ENCODE measurements at places on chromosomes 12 and 14.
A peak's percentile ranks its signal among the peaks of the same experiment; 100 is the strongest.

DNA sequence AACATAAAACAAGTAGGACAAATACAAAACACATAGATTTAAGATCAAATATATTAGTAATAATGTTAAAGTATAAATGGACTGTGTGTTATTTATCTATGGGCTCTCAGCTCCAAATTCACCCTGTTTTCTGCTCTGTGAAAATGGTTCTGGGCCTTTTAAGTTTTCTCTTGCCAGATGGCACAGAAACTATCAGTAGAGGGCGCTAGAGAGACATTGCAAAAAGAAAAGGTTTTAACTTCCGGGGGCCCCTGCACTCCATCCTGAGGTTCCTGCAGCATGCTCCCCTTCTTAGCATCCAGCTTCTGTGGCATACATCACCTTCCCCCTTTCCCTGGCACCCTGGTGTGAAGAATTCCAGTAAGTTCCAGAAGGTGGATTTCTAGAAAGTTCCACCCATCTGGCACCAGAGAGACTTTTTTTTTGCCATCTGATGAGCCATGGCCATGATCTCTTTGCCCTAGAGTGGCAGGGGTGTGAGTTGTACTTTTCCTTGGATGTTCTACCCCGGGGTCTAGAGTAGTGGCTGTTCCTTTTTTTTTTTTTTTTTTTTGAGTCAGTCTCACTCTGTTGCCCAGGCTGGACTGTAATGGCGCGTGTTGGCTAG lies 29.3 kb downstream of the ZCRB1 start:
- peak; percentile 1 for DNase-seq

DNA sequence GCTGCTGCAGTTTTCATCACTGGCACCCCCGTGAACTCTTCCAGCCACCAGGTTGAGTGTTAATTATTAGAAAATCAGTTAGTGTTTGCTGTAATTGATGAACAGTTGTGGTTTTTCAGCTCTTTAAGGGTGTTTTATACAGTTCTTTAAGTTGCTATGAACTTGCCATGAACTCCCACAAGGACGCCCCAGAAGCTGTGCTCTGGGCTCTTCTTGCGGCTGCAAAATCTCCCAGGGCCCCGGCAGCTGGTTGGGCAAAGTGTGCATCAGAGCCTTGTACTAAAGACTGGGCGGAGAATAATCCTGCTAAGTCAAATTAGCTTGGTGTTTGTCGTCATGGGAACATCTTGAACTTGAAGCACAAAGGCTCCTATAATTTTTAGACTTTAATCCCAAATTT lies 82.2 kb downstream of the EML1 start:
- no peak for DNase-seq

DNA sequence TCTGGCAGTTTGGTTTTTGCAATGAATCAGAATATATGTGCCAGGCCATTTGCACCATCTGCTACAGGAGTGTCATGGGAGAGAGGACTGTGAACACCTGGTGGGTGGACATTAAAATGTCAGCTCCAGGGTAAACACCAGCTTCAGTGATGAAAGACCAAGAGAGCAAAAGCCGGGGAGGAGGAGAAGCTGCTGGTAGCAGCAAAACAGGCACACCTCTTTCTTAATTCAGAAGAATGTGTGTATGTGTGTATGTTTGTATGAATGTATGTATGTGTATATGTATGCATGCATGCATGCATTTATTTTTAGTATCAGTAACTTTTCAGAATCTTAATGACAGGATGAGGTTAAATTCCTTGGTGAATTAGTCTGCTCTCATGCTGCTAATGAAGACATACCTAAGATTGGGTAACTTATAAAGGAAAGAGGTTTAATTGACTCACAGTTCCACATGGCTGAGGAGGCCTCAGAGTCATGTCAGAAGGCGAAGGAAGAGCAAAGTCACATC lies 357.4 kb upstream of the PRICKLE1 start:
- no peak for DNase-seq

DNA sequence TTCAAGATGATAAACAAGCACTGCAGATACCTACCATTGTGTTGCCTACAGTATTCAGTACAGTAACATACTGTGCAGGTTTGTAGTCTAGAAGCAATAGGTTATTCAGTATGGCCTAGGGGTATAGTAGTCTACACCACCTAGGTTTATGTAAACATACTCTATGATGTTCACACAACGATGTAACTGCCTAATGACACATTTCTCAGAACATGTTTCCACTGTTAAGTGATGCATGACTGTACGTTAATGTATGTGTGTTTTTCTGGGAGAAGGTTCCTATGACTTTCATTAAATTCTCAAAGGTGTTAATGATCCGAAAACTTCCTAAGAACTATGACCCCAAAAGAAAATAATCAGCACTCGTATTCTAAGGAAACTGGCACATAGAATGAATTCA lies 20.9 kb upstream of the CALM1 start:
- no peak for DNase-seq

DNA sequence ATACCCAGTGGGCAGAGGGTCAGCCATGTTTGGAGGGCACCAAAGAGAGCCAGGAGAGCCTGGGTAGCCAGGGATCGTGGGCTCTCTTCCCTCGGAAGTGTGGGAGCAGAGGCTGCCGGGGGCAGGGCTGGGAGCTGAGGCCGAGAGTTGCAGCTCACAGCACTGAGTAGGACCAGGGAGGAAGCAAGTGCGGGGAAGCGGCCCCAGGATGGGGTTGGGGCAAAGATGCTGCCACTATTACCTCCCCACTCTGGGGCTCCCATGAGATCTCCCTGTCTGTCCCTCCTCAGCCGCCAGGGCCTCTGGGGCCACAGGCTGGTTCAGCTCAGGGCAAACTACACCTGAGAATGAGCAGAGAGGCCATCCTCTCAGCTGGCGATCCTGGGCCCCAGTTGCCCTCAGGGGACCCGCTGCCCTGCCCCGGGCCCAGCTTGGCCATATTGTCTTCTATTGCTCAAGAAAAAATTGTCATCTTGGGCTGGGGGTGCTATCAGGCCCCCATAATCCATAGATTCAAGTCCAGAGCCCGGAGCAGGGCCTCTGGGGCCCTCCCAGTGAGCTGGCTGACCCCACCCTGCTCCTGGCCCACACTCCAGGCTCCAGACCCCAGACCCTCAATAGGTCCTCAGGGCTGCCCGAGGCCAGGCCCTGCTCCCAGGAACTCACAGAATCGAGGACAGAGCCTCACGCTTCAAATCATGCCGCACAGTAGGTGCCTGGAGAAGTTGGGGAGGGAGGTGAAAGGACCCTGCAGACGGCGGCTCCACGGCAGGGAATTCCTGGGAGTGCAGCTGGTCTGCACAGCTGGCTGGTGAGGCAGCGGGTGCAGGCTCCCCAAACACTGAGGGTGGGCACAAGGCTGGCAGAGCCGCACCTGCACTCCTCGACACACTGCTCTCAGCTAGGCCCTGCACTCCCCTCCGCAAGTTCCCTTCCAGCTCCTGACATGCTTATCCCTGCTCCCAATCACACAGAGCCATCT lies 20.5 kb upstream of the DIO3 start:
- DNase-seq = no peak

DNA sequence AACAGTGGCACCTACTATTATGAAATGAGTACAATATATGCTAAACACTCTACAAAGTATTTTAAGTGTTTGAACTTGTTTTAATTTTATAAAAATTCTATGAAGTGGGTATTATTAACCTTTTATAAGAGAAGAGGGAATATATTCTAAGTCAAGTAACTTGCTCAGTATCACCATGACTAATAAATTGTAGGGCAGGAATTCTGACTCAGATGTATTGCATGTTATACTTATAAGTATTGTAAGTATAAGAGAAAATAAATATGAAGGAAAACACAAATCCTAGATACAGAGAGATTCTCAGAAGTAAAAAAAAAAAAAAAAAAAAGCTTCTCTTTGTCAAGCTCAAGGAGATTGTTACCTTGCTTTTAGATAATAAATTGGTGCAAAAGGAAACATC lies 893.2 kb downstream of the SLC16A7 start:
- no peak for DNase-seq

- DNase-seq = peak; percentile 80
Observed at GRCh38 chr14:81401420-81402122, 1.4 kb upstream of the STON2 start.

DNA sequence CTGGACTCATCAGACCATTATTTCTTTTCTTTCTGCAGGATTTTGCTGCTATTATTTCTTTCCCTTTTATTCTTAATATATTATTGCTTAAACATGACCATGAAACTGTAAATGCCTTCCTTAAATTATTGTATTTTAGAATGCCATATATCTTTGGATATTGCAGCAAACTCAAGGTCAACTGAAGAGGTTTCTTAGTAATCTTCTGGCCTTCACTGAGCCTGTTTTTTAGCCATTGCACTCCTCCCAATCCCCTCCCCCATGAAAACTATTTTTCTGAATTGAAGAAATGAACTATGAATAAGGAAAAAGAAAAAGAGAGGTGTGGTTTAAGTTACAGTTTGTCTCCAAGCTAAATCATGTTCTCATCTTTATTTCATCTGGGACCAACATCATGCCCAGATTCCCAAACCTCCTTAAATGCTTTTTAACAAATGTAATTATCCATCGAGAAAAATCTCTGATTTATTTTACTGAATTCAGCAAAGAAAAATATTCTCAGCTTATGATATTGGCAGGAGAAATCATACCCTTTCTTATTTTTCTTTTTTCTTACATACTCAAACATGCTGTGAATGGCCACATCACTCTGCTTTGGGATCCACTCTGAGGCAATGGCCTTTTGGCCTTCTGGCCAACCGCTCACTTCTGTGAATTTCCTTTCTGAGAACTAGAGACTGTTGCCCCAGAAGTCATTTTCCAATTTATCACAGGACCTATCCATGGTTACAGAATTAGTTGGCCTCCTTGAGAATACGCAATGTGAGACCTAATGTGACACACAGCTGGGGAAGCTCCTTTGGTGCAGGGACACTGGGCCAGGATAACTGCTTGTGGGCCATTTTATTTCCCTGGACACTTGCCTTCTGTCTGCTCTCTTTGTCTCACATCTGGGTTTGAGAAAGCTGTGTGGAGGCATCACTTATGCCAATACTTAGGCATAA lies 50.9 kb downstream of the IGF1 start:
- DNase-seq = no peak

GRCh38 chr12:6914246-6914946 lies at the start of gene ENO2:
ENO2 (plus strand) TSS chr12:6914580; CDS start chr12:6915833, 1,253 bp downstream.
- DNase-seq = peak; percentile 65

DNA sequence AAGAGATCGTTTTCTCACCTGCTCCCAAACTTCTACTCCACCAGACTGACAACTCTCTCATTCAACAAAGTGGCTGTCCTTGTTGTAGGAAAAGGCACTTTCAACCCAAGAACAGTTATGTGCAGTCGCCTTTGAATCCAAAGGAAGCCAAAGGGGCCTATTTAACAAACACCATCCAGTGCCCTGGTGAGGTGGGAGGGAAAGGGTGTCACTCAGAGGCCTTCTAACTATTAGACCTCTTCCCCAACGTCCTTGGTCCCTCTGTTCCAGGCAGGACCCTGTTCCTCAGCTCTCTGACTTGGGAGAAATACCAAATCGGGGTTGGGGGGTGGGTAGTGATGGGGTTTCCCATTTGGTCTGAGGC lies 3.2 kb downstream of the SIX4 start:
- no peak for DNase-seq

DNA sequence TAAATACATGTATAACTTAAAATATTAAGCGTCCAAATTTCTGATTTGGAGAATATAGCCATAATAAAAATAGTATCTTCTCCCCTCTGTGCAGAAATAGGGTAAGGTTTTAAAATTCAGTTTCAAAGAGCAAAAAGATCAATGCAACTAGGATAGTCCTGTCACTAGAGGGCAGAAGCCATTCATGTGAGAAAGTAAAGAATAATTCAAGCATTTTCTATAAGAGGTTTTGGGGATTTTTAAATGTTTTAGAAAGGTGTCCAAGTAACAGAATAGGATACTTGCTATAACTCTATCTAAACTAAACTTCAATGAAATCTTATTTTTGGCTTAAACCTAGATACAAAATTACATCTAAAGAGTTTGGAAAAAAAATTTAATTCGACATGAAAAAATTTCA lies 50.3 kb downstream of the ADAMTS20 start:
- DNase-seq = peak; percentile 0

GRCh38 chr14:20460458-20461224 lies 593 bp downstream of the PIP4P1 start:
- DNase-seq = no peak

GRCh38 chr14:64232944-64233343 lies 61.2 kb downstream of the ESR2 start:
- no peak for DNase-seq

- no peak for DNase-seq
Observed at GRCh38 chr12:102797528-102797927, 119.5 kb downstream of the PAH start.

DNA sequence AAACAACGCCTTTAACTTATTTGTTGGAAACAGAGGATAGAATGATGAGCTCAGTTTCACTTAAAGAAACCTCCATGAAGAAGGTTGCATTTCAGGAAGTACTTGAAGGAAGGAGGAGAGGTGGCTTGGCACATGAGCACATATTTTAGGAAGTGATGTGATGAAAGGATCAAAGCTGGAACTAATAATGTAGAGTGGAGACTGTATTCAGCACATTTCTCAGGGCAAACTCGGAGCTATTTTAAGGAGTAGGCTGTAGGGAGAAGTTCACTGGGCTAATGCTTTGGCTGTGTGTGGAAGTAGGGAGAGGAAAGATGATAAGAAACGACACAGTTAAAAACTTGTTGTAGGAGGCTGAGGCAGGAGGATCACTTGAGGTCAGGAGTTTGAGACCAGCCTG lies 272.8 kb downstream of the AKAP6 start:
- DNase-seq = no peak

DNA sequence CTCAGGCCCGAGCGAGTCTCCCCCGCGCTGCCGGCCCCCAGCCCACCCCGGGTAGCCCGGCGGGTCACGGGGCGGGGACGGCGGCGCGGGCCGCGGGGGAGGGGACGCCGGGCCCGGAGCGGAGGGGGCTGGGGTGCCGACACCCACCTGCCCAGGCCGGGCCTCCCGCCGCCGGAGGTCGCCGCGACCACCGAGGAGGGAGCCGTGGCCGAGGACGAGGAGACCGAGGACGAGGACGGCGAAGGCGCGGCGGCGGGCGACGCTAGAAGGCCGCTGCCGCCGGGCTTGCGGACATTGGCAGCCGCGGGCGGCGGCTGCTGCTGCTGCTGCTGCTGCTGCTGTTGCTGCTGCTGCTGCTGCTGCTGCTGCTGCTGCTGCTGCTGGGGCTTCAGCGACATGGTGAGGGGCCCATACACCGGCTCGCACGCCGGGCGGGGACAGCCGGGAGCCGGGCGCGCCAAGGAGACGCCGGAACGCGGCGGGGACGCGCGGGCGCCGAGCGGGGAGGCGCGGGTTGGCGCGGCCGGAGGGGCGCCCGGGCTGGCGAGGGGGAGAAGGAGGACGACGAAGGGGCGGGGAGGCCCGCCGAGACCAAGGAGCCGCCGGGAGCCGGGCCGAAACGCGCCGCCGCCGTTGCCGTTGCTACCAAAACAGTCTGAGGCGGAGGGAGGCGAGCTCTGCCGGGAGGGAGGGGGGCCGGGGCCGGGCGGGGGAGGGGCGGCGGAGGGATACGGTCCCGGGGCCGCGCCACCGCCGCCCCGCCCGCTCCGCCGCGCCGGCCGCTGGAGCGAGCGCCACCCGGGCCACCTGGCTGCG lies at the start of gene ATXN2:
Gene ATXN2 (minus strand): TSS at position 679 of the 816 bp plus-strand sequence. CDS start 281 bp downstream, at position 398.
- DNase-seq = peak; percentile 54

GRCh38 chr12:53292426-53292825 lies 2.9 kb upstream of the PFDN5 start:
- DNase-seq = no peak

- no peak for DNase-seq
Observed at GRCh38 chr12:13228579-13228978, 32.1 kb downstream of the EMP1 start.

Data from kidney glomerular epithelial cell (primary cell).